ENCODE measurements at places on chromosomes 4 and X.

DNA sequence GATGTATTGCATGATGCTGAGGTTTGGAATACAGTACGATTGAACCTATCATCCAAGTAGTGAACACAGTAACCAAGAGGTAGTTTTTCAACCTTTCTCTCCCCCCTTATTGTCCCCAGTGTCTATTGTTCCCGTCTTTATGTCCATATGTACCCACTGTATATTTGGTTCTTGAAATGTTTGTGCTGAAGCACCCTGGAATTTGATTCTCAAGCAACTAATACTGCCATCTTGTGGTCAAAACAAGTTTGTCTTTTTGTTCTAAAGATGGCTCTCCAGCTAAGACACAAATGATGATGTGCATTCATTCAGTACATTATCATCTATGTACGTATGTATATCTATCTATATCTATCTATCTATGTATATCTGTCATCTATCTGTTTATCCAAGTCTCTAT lies 33.5 kb upstream of the DCX start:
- DNase-seq: peak; percentile 85

GRCh38 chrX:10399043-10399741 lies 221.2 kb downstream of the MID1 start:
- no peak for DNase-seq

GRCh38 chr4:152513078-152513477 lies 22.8 kb downstream of the FBXW7 start:
- no peak for DNase-seq

DNA sequence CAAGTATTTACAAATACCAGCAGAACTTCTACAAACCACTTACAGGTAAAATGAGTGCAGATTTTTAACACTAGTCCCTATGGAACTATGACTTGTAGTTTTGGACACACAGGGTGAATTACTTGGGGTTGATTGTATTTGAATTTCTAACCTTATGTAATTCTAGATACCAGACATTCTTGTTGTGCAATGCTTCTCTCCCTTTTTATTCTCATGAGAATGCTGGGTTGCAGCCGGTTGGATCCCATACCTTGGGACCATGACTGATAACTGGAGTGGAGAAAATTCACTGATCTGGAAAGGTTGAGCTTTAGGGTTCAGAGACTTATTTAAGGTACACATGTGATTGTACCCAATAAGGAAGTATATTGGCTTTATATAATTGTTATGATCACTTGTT lies 8.8 kb downstream of the TET2 start:
- DNase-seq: no peak

DNA sequence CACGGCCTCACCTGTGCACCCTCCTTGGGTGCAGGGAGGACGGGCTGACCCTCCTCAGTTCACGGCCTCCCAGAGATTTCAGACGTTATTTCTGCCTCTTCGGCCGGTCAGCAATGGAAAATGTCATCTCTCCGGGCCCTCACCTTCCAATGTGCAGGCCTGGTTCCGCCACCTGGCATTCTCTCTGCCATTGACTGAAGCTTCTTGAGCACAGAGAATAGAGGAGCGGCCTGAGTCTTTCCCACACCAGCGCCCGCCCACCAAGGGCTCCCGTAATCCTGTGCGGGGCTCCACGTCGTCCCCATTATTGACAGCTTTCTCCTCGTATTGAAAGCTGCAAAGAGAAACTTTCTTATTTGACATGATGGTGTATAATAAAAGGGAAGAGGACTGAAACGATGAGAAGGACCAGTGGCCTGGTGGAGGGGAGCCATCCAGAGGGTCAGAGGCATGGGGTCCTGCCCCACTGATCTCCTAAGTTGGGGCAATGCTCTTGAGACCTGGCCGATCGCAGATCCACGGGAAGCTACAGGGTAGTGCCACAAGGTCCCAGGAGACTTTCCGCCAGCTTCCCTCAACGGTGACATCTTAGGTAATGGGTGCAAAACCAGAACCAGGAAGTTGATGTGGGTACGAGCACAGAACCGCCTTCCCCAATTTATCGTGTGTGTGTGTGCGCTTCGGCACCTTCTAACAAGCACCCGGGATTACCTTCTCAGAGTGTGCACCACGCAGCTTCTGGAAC lies 20.6 kb downstream of the HTRA3 start:
- DNase-seq: no peak

DNA sequence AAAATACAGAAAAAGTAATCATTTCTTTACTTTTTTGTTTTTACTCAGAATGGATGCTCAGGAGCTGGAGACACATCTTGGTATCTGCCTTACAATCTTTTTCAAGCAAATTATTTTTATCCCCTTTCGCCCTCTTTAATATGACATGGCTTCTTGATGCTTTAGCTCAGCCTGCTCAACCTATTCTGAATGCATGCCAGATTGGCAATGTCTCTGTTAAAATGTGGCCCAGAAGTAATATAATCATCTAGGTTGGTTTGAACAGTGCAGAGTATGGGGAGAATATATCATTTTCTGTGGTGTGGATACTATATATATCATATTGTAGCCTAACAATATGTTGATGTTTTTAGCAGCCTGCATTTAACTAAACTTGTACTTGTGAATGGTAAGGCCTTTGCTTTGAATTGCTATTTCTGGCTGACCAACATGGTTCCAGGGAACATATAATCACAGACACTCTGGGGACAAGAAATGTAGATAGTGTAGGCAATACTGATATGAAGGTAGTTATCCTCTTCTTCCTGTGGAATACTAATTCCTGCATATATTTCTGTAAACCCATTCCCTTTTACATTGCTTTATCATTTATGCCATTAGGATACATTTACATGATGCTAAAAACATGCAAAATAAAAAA lies 282.7 kb downstream of the PPP3CA start:
- DNase-seq: no peak

DNA sequence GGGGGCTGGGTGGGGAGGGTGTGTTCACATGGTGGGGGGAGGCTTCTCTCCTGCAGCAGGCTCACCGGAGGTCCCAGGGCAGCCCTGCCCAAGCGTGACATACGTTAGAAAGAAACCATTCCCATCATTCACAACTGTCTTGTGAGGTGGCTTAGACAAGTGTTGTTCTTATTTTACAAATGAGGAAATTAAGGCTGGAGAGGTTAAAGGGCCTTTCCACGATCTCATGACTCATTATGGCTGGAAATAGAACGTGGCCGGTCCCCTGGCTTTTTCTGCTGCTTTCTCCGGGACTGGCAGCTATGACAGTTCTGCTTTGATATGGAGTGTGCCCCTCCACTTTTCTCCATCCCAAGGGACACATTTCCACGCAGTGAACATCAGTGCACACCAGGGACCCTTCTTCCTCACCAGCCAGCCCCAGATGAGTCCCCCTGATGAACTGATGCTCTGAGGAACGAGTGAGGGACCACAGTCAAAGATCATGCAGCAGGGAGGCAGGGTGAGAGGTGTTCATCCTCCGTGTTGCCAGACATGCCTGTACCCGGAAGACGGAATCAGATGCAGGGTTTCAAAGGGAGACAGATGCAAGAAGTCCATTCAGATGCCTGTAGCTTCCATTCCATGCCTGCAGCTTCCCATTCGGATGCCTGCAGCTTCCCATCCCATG lies 64.0 kb upstream of the ACSL1 start:
- DNase-seq: no peak

DNA sequence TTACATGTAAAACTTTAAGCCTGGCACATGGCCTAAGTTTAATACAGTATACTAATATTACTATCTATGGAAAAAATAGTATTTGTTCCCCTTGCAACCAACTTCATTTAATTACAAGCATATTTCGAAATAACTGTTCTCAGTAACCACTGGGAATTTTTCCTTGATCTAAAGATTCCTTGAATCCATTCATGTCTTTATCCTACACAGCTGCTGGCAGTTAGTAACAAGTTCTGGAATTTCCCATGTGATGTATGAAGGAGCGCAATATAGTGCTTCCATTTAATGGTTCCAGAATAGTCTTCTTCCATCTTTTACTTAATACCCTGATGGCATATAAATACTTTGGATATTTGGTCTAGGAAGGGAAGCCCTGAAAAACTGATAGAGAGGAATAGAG lies 136.5 kb downstream of the AASDH start:
- no peak for DNase-seq
